ENCODE measurements at places on chromosomes 16 and 17.

DNA sequence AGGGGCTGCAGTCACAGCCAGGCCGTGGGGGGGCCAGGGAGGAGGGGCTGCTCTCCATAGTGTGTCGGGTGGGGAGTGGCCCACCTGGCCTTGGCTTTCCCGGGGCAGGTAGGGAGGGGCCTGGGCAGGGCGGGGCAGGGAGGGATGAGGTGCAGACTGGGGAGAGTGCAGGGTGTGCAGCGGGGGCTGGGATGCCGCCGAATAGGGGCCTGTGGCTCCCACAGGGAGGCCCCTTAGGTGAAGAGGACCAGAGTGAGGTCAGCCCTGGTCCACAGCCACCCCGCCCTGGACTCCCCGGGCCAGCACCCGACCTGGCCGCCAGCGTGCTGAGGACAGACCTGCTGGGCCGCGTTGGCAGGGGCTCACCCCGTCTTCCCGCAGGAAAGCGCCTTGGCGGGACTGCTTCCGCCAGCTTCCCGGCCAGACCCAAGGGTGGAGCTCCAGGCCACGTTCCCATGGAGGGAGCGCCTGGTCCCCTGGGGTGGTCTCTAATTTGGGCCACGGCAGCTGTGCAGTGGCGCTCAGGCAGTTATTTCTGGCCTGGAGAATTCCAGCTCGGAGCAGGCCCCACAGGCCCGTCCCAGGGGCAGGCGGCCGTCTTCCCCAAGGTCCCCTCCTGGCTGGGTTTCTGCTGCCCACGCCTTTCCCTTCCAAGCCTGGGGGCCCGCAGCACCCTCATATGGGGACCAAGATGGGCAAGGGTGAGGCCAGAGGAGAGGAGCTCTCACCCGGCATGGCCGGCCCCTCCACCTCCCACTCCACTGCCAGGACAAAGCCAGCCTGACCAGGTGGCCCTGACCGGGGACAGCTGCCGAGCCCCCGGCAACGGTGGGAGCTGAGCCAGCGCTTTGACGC, 27.9 kb downstream of the CACNA1H start:
- DNase-seq: no peak

DNA sequence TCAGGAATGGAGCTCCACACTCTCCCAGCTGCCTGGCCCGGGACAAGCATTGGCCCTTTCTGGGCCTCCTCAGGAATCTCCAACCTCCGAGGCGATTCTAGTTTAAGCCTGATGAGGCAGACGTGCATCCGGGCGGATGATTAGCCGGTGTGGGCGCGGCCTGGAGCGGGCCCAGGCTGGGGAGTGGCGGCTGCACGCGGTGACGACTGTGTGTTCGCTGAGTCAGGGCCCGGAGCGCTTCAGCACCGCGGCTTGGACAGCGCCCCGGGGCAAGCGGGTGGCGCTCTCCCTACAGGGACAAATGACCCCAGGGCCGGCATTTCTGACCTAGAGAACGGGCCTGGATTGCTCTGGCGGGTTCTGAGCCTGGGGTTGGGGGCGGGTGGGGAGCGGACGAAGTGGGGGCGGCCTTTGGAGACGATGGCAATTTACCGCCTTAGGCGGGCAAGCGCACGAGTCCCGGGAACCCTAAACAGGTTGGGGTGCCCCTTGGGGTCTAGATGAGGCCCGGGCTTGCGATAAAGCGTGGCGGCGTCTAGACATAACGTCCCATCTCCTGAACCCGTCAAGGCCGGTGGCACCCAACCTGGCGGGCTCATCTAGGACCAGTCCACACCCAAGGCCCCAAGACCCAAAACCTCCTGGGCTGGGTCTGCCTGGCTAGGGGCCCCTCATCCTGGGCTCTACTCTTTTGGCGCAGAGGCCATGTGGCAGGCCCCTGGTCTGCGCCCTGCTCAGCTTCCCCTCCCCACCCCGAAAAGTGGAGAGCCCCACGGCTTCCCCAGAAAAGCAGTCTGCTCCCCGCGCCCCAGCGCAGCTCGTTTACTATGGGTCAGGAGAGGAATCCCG, 22.3 kb upstream of the ZNHIT3 start:
- peak; percentile 92 for DNase-seq

DNA sequence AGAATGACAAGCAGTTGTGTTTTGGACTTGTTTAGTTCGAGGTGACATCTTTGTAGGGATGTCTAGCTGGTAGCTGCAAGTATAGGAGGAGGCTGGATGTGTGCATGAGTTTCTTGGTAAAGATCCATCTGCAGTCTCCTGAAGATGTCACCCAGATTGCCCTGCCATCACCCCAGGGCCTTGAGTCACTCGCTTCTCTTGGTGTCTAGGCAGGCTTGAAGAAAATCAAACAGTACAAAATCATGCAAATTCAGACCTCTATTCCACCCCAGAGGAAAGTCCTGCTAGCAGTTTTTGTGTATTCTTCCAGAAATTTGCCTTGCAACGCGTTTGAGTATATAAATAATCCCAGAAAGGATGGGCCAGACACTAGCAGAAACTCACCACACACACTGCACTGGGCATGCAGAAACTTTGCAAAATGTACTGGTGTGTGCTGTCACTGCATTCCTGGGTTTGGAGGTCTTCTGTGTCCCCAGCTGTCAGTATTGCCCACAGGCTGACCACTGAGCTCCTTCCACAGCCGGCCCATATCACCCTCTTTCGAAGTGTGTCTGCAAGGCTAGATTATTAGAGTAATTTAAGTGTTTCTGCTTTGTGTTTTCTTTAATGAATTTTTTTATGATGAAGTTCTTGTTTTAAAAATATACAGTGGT, 51.5 kb downstream of the TENT4B start:
- peak; percentile 16 for DNase-seq

DNA sequence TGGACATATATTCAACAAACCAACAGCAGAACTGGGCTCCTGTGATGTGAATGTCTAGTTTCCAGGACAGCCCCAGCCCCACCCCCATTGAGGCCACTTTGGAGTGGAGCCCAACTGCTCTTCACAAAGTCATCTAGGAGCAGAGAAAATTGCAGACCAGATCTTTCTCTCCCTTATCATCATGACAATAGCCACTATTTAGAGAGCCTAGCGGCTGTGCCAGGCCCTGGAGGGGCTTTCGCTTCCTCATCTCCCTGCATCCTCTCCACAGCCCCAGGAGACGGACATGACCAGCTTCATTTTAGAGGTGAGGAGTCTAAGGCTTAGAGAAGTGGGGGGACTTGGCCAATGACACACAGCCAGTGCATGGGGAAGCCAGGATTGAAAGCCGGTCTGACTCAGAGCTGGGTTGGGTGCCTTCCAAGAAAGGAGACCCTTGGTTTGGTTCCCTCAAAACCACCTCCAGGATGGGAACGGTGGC, 1.4 kb downstream of the PRSS8 start:
- DNase-seq: no peak

GRCh38 chr17:10224582-10225195, 26.3 kb upstream of the GAS7 start:
- no peak for DNase-seq

DNA sequence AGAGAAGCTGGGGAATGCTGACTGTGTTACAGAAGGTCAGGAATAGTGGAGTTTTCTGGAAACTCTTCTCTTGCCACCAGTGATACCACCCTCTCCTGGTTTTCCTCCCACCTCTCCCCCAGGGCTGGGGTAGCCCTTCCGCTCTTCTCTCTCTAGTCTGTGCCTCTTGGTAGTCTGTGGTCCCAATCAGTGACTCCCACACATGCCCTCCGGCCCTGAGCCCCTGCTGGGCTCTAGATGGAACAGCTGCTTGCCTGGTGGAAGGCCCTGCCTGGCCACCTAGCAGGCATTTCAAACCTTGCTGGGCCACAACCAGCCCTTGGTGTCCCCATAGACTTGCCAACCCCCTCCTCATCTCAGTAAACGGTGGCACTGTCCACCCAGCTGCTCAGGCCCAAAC, 15.2 kb upstream of the MTSS2 start:
- no peak for DNase-seq

DNA sequence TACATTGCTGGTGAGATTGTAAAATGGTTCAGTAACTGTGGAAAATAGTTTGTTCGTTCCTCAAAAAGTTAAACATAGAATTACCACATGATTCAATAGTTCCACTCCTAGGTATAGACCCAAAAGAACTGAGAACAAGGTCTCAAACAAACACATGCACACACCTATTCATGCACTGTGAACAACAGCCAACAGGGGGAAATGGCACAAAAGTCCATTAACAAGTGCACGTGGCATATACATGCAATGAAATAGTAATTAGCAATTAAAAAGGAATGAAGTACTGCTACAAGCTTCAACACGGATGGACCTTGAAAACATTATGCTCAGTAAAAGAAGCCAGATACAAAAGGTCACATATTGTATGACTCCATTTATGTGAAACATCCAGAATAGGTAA, 23.8 kb downstream of the SDK2 start:
- no peak for DNase-seq

DNA sequence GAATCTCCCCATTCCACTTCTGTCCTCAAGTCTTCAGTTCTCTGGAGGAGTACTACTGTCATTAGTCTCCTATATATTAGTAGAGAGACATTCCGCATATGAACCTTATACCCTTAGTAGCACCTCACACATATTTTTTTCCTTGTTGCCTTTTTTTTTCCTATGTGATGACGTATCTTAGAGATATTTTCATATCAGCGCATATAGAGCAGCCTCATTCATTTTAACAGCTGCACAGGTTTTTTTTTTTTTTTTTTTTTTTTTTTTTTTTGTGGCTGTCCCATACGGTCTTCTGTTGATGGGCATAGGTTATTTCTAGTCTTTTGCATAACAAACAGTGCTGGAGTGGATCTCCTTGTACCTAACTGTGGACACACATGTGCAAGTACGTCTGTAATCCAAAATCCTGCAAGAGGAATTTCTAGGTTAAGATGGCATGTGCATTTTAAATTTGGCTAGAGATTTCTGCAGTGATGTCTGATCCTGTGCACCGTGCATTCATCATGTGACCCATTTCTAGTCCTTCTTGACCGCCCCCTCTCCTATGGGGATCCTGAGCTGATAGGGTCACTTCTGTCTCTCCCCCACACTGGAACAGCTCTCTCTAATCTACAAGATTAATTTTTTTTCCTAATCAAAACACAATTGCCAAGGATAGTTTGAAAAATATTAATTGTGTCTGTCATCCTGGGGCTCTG, 64.8 kb downstream of the PRKCB start:
- DNase-seq: no peak

- no peak for DNase-seq
These were observed 138.7 kb downstream of the ENGASE start for GRCh38 chr17:79213305-79213704.

DNA sequence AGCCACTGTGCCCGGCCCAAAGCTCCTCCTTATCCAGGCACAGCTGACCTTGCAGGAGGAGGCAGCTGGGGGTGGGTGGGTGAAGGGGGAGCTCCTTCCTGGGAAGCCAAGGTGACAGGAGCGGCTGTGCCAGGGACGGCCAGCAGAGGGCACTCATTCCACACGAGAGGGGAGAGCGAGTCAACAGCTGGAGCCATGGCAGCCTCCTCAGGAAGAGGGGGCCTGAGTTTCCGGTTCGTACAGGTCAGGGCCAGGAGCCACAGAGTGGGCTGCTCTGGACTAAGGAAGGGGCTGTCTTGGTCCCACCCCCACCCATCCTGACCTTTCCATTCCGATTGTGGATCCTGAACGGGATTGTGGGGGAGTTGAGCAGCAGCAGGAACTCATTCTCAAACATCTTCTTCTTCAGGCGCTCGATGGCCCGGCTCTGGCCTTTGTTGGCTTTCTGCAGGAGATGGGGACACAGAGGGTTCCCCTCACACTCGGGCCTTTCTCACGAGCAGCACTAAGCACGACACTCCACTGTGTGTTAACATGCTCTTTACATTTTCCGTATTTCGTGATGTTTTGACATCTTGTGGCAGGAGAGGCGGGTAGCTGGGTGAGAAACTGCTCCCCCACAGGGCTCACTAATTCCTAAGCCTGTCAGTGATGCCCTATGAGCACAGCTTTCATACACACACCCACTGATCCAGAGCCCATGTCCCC, 61.6 kb downstream of the TIMM22 start:
- peak; percentile 51 for DNase-seq

DNA sequence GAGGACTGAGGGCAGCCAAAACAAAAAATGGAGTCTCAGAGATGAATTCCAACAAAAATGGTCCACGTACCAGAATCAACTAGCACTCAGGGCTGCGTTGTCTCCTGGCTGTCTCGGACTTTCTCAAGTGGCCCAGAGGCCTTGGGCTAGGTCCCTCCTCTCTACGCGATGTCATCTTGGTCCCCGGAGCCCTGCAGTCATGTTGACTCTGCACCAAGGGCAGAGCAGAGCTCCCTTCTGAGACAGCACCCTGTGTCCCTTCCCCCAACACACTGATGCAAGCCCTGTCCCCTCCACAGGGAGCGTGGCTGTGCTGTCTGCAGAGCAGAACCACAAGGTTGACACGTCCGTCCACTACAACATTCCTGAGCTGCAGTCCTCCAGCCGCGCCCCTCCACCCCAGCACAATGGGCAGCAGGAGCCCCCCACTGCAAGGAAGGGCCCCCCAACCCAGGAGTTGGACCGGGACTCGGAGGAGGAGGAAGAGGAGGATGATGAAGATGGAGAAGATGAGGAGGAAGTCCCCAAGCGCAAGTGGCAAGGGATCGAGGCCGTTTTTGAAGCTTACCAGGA, 20.8 kb downstream of the GINS2 start:
- DNase-seq: no peak

DNA sequence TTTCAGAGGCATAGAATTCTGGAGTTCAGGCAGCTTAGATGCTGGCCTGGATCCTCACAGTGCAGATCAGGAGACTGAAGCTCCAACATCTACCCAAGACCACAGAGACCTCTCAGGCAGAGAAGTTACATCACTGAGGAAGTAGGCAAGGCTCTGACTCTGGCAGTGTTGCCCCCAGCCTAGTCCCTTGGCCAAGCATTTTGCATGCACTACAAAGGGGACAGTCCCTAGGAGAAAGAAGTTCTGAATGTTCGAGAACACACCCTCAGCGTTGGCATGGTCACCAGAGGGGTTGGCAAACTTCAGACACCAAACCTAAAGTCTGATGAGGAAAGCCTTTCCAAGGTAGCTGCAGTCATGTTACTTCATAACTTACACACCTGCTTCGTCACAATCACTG, 2.5 kb downstream of the RANBP10 start:
- no peak for DNase-seq

GRCh38 chr16:51049276-51049675, 101.8 kb downstream of the SALL1 start:
- no peak for DNase-seq

- DNase-seq: peak; percentile 28
These were observed 487.4 kb upstream of the SOX9 start for GRCh38 chr17:71633391-71633849.

DNA sequence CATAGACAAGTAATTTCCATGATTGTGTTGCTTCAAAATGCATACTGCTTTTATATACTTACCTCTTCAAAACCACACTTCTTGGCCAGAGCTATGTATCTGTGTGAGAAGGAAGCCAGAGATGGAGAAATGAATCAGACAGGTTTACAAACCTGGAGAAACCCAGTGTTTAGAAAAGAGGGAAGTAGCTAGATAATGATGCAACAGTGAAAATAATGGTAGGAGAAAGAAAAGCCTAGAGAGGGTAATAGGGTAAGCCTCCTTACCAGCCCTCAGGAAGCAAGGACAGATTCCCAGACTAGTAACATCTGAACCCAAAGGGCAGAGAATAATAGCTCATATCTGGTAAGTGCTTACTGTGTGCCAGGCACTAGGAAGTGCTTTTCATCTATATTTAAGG, 250.3 kb upstream of the CDH11 start:
- DNase-seq: no peak

- no peak for DNase-seq
These were observed 12.0 kb downstream of the AMFR start for GRCh38 chr16:56413381-56413780.

- no peak for DNase-seq
These were observed 226.9 kb downstream of the C16orf78 start for GRCh38 chr16:49600536-49600935.
